Activated naive CD4-positive, alpha-beta T cell (primary cell): ENCODE measurements at places on chromosomes 5 and 9.

DNA sequence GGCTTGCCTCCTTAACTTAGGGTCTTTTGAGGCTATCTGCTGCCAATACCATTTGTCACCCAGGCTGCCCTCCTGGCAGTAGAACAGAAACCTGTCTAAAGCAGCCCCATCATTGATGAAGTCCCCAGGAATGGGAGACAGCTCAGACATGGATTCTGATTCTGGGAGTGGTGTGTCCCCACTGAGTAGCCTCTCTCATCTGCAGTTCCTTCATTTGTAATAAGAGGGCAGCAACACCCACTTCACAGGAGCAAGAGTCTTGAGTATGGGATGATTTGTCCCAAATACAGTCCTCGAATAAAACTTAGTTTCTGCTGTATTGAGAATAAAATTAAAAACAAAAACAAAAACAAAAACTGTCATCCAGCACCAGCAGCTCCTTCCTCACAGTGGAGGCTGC, 167.6 kb downstream of the ASTN2 start:
- no peak for DNase-seq

- no peak for DNase-seq
These were observed 61.3 kb upstream of the RNF38 start for GRCh38 chr9:36461323-36461722.

DNA sequence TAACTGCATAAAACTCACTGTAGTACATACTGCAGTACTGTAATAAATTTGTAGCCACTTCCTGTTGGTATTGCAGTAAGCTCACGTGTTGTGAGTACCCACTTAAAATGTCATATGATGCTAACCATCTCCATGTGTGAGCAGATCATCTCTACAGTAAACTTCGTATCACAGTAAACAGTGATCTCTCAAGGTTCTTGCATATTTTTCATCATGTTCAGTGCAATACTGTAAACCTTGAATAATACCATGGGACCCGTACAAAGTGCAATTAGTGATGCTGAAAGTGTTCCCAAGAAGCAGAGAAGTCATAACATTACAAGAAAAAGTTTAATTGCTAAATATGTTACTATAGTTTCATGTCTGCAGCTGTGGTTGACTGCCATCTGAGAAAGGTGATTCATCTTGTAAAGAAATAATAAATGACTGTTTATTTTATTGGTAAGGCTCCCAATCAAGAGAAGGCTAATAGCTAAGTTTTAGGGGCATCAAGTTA, 253.8 kb upstream of the POU5F2 start:
- DNase-seq: no peak

- DNase-seq: peak; percentile 55
These were observed 19.7 kb downstream of the CAMSAP1 start for GRCh38 chr9:135887585-135888050.

DNA sequence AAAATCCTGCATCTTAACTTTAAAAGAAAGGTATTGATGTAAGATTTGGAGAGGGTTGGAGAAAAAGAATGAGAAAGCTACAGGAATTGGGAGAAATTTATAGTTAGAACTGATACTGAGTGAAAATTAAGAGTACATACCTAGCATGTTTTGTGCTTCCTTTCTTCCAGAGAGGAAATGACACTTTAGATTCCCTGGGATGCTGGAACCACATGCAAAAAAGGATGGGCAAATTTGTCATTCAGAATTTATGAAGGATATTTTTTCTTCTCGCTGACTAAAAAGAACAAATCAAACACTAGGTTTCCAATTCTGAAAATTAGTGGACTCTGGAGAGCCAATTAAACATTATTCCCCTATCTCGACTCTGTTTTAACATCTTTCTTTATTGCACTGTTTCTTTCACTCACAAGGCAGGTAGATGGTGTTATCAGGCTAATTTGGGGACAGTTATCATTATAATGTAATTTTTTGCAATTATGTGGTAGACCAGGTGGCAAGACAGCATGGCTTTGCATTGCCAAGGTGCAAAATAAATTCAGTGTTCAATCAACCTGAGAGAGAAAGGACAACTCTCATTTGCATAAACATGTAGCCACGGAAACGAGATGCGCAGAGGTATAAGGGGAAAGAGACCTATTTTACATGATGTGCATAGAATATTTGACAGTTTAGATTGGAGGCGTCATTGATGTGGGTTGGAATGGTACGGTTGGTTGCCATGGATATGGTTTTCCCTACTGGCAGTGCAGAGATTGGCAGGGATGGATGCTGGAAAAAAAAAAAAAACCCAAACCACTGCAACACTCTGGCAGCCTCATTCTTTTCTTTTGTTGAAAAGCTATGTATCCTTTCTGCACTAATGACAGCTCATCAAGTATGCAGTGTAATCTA, 320.4 kb upstream of the CCNH start:
- no peak for DNase-seq

GRCh38 chr5:72693546-72694205, 122.8 kb upstream of the TNPO1 start:
- no peak for DNase-seq

GRCh38 chr5:115231598-115231997, 31.1 kb downstream of the PGGT1B start:
- no peak for DNase-seq

- no peak for DNase-seq
These were observed 107.7 kb downstream of the SLC25A46 start for GRCh38 chr5:110846398-110847001.

GRCh38 chr5:998246-999031, 10.2 kb upstream of the NKD2 start:
- DNase-seq: no peak

- no peak for DNase-seq
These were observed 73.0 kb downstream of the SLC1A3 start for GRCh38 chr5:36679221-36679989.

DNA sequence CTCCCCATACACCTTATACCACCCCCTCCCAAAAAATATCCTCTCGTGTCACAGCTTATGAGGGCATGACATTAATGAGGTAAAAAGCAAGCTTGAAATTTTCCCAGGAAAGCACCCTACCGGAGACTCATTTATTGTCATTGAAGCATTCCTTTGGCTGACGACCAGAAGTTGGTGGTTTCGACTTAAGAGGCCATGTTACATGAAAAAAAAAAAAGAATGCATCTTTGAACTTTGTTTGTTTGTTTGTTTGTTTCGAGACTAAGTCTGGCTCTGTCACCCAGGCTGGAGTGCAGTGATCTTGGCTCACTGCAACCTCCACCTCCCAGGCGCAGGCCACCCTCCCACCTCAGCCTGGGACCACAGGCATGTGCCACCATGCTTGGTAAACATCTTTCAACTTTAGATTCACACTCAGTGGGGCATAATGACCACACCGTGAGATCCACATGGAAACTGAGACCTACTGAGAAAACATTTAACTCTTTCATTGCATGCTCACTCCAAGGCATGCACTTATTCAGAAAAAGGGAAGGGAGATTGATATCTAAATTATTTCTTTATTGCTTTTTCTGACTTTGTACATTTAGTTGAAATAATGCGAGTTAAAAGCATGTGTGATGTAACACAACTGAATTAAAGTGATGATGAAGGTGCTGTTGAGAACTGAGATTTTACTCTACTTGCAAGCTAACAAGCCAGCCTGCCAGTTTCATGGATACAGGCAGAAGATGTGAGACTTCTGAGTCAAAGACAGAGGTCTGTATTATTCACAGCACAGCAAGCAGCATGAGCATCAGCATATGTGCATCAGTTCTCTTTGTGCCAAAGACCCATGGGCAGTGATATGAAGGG, 5.1 kb upstream of the RAB14 start:
- no peak for DNase-seq

DNA sequence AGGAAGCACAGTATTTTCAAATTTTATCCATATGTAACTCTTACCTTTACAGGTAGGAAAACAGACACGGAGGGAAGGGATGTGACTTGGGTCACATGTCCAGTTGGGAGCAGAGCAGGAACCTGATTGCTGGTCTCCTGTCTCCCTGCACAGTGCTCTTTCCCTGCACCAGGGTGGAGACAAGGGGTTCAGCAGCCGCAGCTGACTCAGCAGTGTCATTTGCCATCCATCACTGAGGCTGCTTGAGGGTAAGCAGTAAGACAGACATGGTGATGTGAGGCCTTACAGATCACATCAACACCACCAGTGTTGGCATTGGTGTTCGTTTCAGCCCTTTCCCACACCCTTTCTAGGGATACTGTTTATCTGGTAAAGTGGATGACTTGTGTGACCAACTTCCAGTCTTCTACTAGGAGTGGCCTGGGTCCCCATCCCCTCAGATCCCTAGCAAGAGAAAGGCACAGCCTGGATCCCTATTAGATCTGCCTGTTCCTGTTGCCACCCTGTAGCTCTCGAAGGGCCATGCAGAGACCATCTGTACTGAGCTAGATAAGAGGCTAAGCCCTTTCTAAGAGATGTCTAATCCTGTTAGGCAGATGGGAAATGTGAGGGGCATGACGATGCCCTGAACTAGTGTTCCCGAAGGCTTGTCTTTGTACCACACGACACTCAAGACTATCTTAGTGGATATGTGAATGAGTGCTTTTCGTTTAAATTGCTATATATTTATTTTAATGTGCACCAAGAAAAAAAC, 29.1 kb downstream of the FRMPD1 start:
- DNase-seq: no peak

DNA sequence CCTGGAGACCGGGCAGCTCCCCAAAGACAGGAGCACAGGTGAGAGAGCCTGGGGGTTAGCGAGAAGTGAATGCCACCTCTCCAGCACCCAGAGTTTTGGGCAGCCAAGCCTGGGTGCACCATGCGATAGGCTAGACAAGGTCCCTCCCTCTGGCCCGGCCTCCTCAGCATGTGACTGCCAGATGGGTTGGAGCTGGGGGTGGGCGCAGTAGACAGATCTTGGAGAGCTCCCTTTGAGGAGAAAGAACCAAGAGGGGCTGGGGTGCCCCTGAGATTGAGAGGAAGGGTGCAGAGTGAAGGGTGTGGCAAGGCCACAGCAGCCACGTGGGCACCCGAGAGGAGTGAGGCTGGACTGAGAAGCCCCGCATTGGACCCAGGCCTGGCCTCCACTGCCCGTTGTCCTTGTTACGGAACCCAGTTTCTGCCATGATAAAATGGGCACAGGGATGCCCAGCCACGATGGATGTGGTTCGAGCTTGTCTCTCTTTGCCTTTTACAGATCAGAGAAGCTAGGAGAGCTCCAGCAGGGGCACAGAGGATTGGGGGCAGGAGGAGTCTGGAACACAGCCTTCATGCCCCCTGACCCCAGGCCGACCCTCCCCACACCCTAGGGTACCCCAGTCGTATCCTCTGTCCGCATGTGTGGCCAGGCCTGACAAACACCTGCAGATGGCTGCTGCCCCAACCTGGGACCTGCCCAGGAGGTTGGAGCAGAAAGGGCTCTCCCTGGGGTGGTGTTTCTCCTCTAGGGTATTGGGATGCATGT, 1.4 kb downstream of the TMEM141 start:
- no peak for DNase-seq
